ENCODE measurements at places on chromosomes 2 and 18.

DNA sequence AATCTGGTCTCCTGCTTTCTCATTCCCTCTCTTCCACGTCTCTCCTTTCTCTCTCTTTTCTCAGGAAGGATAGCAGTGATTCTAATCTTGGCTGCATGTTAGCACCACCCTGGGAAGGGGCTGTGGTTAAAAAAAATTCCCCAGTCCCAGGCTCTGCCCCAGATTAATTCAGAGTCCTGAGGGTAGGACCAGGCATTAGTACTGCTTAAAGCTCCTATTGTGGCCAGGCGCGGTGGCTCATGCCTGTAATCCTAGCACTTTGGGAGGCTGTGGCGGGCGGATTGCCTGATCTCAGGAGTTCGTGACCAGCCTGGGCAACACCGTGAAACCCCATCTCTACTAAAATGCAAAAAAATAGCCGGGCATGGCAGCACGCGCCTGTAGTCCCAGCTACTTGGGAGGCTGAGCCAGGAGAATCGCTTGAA, 35.4 kb upstream of the EML4 start:
- DNase-seq: no peak

GRCh38 chr2:218317303-218317630, 25.0 kb upstream of the TMBIM1 start:
- DNase-seq: no peak

DNA sequence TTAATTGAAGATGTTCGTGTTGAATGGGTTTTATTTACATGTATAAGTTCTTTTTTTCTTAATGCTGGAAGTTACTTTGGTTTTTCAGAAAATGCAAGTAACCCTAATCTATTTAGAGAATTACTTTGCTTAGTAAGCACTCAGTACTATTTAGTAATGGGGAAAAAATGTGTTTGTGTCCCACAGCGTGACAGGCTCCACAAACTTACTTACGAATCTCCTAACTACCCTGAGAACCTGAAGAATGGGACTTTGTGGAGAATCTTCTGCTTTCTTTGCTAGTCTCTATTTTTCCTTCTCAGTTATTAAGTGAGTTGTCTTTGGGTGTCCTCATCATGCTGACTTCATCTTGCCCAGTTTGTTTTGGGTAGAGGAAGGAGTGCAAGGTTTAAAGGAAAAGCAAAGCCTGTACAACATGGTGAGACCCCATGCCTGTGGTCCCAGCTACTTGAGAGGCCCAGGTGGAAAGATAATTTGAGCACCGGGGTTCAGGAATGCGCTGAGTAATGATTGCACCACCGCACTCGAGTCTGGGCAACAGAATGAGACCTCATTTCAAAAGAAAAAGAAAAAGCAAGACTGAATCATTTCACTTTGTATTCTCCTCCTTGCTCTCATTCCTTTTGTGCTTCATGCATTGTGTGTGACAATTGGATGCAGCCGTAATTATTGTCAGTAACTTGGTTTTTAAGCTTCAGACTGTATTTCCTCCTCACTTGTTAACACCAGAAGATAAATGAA, 10.2 kb downstream of the NEDD4L start:
- no peak for DNase-seq

DNA sequence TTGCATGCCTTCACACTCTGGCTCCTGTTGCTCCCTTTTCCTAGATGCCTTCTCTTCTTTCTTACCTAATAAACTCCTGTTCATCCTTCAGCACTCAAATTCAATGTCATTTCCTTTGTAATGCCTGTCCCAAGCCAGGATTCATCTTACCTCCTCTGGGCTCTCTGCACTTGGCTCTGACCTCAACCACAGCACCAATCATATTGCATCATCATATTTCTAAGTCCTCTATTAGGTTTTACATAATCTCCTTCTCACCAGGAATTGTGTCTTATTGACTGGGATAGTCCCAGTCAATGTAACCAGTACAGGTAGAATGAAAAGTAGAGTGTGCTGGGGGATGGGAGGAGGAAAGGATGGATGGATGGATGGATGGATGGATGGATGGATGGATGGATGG, 187.1 kb downstream of the NRP2 start:
- no peak for DNase-seq
